ENCODE measurements at places on chromosomes 4 and X. TPM values are rescaled to one million over a fixed set of nuclear protein-coding genes. Genes with fewer than 3 reads are reported as not detected.

- no peak for DNase-seq
These were observed 307.8 kb upstream of the DIPK2B start for GRCh38 chrX:45508454-45508853.

- peak; percentile 55 for DNase-seq
These were observed 83.1 kb downstream of the RELL1 start for GRCh38 chr4:37603070-37603468.

DNA sequence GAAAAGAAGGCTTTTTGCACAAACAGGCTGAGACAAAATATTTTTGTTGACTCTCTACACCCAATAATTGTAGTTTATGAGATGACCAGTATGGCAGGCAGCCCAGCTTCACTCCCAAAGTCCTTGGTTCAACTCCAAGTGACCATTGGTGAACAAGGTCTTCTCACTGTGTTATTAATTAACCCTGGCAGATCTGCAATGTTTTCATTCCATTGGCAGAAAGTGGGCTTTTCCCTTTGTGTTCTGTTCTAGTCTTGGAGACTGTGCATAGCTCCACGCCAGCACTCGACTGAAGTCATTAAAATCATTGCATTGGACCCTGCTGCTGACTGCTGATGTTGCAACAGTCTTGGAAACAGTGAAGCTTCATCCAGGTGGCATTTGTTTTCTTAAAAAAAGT is 277.3 kb upstream of the HAND2 start:
- no peak for DNase-seq

GRCh38 chrX:10744007-10744406 is 123.6 kb upstream of the MID1 start:
- DNase-seq: no peak

DNA sequence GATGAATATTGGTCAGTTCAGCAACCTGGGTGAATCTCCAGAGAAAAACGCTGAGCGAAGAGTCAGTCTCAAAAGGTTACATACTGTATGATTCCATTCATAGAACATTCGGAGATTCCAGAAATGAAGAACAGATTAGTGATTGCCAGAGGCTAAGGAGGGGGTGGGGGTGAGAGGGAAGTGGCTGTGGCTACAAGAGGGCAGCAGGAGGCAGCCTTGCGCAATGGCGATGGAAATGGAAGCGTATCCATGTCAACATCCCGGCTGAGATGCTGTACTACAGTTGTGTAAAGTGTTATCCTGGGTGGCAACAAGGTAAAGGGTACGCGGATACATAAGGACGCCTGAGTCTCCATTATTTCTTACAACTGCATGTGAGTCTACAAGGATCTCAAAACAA is 18.0 kb downstream of the LYAR start:
- DNase-seq: no peak

GRCh38 chr4:15006416-15007024 is 4.2 kb downstream of the CPEB2 start:
- no peak for DNase-seq

DNA sequence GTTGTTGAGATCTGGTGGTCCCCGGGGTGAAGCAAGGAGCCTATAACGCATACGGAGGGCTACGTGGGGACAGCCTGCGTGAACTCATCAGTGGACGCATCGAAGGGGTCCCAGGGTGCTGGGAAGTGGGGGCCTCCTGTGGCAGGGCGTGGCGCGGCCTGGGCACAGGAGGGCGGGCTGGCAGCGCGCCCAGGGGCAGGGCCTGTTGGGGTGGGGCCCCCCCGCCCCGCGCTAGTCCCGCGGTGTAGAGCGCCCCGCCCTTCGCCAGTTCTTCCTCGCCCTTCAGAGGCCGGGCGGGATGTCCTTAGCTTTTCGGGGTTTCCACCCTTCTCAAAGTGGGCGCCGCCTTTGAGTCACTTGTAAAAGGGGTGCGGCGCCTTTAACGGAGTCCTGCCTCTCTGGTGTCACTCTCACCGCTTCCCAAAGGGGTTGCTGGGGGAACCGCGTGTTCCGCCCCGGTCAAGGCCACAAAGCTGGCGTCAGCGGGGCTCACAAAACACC is 632 bp downstream of the PLP2 start:
- DNase-seq: no peak

- DNase-seq: no peak
These were observed 34.0 kb downstream of the HSD17B11 start for GRCh38 chr4:87356832-87357526.

DNA sequence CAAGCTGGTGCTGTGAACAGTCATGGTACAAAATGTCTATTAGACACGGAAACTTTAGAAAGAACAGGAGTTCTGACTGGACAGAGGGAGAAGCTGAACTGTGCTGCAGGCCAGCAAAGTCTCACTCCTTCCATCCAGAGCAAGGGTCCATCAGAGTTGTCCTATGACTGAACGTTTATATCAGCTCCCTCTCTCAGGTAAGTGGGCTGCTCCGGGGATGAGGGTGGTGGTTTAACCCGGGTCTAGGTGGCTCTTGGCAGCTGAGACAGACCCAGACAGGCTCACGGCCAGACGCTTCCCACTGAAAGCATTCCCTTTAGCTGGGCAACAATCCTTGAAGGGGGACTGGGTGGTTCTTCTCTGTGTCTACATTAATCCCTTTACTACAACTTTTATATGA is 385.0 kb upstream of the SMIM31 start:
- DNase-seq: no peak

- no peak for DNase-seq
These were observed 190.9 kb upstream of the BANK1 start for GRCh38 chr4:101599620-101600019.

- DNase-seq: no peak
These were observed 39.0 kb downstream of the JADE1 start for GRCh38 chr4:128848461-128848860.

GRCh38 chr4:68951078-68951805 is at the start of gene UGT2A3:
UGT2A3 (minus strand) TSS chr4:68951804; CDS start chr4:68951760, 44 bp downstream.
- peak; percentile 99 for DNase-seq

- no peak for DNase-seq
These were observed 8.9 kb downstream of the EIF4E start for GRCh38 chr4:98919996-98920395.

- no peak for DNase-seq
These were observed 38.8 kb downstream of the SLC34A2 start for GRCh38 chr4:25694466-25694865.

DNA sequence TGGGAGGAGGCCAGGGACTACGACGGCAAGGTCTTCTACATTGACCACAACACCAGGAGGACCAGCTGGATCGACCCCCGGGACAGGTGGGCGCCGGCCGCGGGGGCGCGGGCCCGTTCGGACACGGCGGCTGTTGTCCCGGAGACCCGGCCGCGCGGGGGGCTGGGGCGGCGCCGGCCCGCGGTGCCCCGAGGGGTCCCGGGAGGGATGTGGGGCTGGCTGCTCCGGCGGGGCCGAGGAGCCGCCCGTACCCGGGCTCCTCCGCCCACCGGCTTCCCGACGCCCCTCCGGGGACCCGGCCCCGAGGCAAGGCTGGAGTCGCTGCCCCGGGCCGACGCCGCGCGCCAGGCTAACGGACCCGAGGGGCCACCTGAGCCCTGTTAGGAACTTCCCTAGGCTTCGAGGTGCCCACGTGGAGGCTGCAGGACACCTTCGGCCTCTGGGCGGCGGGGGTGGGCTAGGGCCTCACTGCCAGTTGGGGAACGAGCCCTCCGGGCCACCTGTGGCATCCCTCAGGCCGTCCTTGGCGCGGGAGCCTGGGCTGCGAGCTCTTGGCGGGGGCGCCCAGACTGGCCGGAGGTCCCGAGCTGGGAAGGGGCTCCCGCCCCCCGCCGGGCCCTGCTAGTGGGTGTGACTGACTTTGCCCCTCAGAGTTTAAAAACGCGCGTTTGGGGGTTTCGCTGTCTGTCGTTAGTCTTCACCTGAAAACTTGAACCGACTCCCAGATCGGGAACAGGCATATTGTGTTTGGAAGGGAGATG is 660 bp downstream of the WWC2 start:
- peak; percentile 35 for DNase-seq

GRCh38 chrX:12563121-12563520 is 228.1 kb upstream of the PRPS2 start:
- DNase-seq: no peak

THAP9 gene
- 7.2 TPM for total RNA-seq

NKRF gene
- total RNA-seq: 6.0 TPM

PCYT1B gene
- total RNA-seq: 15.9 TPM

DMD gene
- 35.6 TPM for total RNA-seq

SLC6A14 gene
- total RNA-seq: 43.2 TPM

FGA gene
- total RNA-seq: 1,523 TPM
